ENCODE measurements at places on chromosomes 13 and 19. TPM values are rescaled to one million over a fixed set of nuclear protein-coding genes. Genes with fewer than 3 reads are reported as not detected.

DNA sequence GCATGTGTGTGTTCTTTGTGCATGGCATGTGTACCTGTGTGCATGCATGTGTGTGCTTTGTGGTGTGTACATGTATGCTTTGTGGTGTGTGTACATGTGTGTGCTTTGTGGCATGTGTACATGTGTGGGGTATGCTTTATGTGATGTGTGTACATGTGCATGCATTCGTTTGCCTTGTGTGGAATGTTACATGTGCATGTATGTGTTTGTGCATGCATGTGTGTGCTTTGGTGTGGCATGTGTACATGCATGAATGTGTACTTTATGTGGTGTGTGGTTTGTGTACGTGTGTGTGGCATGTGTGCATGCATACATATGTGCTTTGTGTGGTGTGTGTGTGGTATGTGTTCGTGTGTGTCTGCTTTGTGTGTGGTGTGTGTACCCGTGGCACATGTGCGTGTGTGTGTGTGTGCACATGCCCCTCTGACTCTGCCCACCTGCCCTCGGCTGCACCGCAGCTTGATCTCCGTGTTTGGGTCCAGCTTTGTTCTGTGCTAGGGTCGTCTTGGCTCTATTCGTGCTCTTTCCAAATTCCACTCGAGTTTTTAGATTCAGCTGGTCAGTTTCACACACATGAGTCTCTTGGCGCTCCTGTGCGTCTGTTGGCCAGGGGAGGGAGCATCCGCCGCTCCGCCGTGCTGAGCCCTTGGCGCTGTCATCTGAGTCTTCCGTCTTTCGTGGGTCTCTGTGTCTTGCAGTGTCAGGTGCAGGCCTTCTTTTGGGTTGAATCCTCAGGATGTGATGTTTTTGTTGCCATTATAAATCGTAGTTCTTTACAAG lies 46.5 kb upstream of the TFDP1 start:
- DNase-seq = no peak

GRCh38 chr13:112940236-112940635 lies 28.8 kb upstream of the MCF2L start:
- no peak for DNase-seq

CACNA1A gene
- total RNA-seq = 0.51 TPM

EPS8L1 gene
- 2.4 TPM for total RNA-seq

DNA sequence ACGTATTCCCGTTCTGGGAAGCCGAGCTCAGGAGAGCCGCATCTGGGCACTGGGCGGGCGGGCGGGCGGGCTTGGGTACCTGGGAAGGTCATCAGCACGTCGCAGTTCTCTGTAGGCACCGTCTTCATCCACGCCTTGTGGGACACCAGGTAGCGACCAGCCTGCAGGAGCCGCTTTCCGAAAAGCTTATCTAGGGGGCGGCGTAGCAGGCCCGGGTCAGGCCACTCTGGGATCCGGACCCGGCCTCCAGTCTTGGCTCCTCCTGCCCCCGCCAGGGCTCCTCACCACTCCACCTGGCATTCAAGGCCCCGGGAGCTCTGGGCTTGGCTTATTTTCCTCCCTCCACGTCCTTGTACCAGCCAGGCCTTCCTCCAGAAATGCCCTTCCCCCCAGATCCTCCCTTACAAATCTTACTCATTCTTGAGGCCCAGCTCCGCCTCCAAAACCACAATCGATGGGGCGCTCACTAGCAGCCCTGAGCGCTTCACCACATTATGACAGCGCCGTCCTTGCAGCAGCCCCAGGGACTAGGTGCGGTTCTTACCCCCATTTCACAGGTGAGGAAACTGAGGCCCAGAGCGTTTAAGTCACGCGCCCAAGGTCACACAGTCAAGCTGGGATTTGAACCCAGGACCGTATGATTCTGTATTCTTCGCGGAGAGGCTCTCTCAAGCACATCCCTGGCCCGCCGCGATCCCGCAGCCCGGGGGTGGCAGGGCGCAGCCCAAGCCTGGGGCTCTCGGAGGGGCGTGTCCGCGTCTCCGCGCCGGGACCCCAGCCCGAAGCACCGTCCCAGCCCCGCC lies 843 bp downstream of the ANO8 start:
- DNase-seq = no peak

LCP1 gene
- total RNA-seq = 3.7 TPM

PGLYRP1 gene
- not detected for total RNA-seq

DNA sequence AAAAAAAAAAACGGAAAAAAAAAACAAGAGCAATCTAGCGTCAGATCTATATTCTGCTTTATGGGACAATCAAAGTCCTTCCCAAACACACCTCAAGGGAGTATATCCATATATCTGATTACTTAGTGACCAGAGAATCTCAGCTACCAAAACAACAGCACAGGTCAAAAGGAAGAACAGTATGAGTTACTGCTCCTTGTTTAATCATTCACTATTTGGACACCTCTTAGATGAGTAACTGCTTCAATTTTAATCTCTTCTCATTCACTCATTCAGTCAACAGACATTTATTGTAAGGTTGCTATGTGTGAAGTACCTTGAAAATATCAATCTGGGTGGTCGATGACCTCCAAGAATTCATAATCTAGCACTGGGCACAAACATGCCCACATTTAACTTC lies 193.2 kb downstream of the IRS2 start:
- no peak for DNase-seq

- DNase-seq = no peak
These were observed 7.4 kb downstream of the CCDC122 start for GRCh38 chr13:43872181-43872580.

DNA sequence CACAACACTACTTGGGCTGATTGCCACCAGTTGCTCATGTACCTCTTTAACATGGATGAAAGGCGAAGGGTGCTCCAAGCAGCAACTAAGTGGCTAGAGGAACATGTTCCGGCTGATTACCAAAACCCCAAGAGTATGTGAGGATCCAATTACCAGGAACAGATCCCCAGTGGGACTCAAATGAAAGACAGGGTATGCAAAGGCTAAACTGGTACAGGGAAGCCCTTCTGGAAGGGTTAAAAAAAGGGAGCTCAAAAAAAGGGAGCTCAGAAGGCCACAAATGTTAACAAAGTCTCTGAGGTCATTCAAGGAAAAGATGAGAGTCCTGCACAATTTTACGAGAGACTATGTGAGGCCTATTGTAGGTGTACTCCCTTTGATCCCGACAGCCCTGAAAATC lies 604.7 kb downstream of the UQCRFS1 start:
- DNase-seq = no peak

SHD gene
- not detected for total RNA-seq

ACER1 gene
- total RNA-seq = not detected

- DNase-seq = no peak
These were observed 769.0 kb upstream of the SLITRK1 start for GRCh38 chr13:84651288-84651687.

DNA sequence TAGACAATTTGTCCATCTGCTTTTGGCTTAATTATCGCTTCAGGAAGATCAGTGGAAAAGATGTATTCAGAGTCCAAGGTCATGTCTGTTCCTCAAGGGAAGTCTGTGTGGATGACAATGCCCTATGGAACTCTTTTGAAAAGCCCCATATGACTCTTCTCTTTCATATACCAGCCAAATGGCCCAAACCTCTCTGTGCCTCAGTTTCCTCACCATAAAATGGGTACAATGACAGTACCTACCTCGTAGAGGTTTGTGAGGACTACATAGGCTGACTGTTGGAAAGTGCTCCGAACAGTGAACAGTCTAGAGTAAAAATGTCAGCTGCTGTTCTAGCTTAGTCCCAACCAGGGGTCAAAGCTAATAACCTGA lies 104.6 kb downstream of the COL4A2 start:
- DNase-seq = no peak

DNA sequence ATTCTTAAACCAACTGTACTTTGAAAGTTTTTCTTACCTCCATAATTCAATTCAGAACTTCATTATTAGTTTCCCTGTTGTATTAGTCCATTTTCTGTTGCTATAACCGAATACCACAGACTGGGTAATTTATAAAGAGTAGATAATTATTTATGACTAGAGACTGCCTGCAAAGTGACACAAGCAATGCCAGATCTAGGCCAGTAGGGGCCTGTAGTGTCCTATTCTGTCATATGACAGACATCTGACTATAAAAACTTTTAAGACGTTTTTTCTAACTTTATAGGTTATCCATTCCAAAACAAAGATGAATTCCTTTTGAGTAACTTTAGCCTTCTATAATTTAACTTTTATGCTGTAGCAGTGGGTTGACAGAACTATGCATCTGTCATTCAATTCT lies 2783.8 kb downstream of the PCDH9 start:
- DNase-seq = no peak

DNA sequence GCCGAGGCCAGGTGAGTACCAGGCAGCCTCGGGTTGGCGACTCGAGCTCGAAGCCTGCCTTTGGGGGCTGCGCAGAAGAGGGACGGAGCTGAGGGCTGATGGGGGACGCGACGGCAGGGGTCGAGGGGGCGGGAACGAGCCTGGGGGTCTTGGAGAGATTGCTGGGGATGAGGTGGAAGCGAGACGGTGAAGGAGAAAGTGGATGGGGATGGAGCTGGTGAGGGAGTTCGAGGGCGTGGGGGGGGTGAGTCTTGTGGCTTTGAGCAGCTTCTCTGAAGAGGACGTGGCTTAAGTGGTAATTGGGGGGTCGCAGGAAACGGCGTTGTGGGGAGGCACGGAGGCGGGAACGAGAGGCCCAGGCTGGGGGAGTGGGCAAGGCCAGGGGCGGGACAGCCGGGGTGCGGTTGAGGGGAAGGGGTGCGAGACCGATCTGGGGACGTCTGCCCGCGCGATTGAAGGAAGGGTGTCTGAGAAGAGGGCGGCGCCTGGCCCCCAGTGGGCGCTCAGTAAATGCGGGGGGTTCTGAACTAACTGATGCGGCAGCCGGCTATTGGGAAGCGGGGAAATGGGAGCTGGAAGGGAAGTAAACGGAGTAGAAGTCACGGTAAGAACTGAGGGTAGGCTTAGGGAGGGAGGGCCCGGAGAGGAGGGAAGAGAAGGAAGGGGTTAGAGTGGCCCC lies 426 bp downstream of the MYO9B start:
- peak; percentile 32 for DNase-seq

RFPL4AL1 gene
- not detected for total RNA-seq

- no peak for DNase-seq
These were observed 296.1 kb upstream of the SLITRK6 start for GRCh38 chr13:86095351-86095750.

ERICH6B gene
- total RNA-seq = not detected

GRCh38 chr19:14582894-14583340 lies at the start of gene CLEC17A:
CLEC17A (plus strand) TSS chr19:14583084; CDS start chr19:14583161, 77 bp downstream.
- no peak for DNase-seq

DNA sequence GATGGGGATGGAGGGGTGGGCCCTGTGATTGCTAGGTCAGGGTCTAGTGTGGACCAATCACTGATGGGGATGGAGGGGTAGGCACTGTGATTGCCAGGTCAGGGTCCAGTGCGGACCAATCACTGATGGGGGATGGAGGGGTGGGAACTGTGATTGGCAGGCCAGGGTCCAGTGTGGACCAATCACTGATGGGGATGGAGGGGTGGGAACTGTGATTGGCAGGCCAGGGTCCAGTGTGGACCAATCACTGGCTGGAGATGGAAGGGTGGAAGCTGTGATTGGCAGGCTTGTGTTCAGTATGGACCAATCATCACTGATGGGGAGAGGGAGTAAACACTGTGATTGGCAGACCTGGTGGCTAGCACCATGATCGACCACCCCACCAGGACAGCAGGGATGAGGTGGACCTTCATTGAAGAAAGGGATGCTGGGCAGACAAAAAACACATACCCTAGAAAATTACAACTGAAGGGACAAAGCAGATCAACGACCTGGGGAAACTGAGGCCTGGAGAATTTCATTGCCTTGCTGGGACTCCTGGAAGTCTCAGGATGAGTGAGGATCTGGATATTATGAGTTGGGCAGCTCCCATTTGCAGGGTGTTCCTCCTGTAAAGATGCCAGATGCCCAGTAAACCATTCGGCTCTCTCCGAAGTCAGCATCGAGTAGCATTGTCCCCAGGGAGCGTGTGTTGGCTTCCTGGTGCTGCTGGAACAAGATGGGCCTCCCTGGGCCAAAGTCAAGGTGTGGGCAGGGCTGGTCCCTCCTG lies 15.5 kb downstream of the TMPRSS9 start:
- DNase-seq = no peak
